ENCODE measurements at places on chromosomes 11 and 22. TPM values are rescaled to one million over a fixed set of nuclear protein-coding genes. Genes with fewer than 3 reads are reported as not detected.
A peak's percentile ranks its signal among the peaks of the same experiment; 100 is the strongest.

DNA sequence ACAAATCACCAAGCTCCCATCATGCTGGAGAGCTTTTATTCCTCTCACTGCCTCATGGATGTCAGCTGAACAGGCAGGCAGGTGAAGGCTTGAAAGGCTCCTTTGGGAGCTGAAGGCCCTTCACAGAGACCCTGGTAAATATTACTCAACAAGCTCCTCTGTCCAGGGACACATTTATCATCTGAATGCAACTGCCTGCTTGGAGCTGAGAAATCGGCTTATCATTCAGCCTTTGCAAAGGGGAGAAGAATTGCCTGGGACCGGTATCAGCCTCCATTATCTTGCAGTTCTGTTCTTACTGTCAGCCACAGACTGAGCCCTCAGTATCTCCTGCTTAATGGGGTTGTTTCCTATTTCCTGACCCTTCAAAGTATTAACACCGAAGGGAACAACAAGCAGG lies 113.8 kb upstream of the PITPNB start:
- no peak for DNase-seq

Gene ZNF280B
- polyA plus RNA-seq: 6.0 TPM

Gene GAS2
- 23.2 TPM for polyA plus RNA-seq

- DNase-seq: no peak
Observed at GRCh38 chr22:42172773-42173172, 42.2 kb upstream of the CYP2D6 start.

Gene GTSE1
- polyA plus RNA-seq: 18.2 TPM

- no peak for DNase-seq
Observed at GRCh38 chr11:64323373-64323772, 5.5 kb downstream of the PRDX5 start.

Gene APOL5
- 1.4 TPM for polyA plus RNA-seq

DNA sequence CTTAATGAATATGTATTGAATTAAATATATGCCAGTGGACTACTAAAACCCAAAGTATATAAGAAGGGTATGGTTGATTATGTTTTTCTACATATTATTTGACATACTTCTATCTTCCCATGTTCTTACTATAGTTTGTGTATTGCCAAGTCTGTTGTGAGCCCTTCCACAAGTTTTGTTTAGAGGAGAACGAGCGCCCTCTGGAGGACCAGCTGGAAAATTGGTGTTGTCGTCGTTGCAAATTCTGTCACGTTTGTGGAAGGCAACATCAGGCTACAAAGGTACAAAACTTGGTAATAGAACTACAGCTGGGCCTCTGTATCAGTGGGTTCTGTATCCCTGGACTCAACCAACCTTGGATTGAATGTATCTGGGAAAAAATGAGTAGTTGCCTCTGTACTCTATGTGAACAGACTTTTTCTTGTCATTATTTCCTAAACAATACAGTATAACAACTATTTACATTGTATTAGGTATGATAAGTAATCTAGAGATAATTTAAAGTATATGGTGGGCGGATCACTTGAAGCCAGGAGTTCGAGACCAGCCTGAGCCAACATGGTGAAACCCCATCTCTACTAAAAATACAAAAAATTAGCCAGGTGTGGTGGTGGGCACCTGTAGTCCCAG lies 38.7 kb upstream of the TTC36 start:
- peak; percentile 84 for DNase-seq

- no peak for DNase-seq
Observed at GRCh38 chr22:23351321-23351720, 171.0 kb downstream of the BCR start.

DNA sequence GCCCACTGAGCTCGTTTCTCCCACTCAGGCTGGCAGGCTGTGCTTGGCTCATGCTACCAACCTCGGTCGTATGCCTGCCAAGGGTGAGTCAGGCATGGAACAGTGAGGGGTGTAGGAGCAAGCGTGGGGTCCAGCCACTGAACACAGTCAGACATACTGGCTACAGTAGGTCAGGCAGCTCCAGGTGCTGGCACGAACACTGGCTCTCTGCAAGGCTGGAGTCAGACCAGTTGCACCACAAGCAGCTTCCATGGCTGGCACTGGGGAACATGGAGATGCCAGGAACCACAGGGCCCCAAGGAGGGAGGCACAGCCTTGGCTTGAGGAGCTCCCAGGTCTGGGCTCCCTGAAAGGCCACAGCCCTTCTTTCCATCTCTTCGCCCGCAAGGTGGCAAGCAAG lies 410.7 kb upstream of the KIRREL3 start:
- DNase-seq: no peak

DNA sequence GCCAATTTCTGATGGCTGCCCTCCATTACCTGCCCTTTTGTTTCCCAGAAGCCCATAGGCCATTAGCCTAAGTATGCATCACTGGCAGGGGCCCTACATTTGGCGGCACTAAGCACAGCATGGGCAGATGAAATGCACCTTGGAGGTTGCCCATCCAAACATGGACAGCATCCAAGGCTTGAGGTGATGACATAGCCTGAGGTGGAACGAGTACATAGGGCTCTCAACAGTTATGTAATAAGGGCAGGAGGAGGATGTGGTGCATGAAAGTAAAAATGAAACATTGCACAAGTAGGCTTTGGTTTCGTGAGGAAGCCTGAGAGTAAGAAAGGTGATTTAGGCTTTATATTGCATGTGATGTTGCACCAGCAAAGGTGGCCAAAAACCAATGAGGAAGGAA lies 148.1 kb downstream of the FAM76B start:
- DNase-seq: no peak

Gene SEPTIN5
- polyA plus RNA-seq: 96.1 TPM

DNA sequence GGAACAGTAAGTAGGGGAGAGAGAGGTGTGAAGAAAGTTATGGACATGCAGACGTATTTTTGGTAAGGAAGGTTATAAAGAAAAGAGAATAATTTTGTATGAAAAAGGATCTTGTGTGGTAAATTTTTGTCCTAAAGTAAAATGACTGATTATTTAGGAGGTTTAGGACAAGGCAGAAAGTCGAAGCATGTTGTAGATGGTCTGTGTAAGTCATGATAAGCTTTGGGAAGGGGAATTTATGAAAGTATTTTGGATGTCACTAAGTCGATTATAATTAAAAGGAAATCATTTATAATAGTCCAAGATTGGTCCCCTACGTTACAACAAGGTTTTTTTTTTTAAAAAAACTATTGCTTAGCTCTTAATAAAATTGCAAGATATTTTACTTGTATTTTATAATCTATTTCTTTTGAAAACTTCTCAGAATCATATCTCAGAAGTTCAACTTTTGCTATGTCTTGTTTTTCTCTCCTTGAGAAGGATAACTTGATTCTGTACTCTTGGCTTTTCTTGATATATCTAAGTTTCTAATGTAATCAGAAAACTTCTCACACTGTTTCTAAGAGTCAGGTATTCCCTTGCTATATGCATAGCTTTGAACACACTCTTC lies 10.9 kb upstream of the CABP2 start:
- no peak for DNase-seq

- no peak for DNase-seq
Observed at GRCh38 chr11:7581021-7581590, 67.3 kb downstream of the PPFIBP2 start.

GRCh38 chr11:72039856-72040401 lies 40.4 kb downstream of the NUMA1 start:
- peak; percentile 21 for DNase-seq

GRCh38 chr11:1041149-1041467 lies 4.6 kb upstream of the MUC6 start:
- DNase-seq: no peak

GRCh38 chr22:46801826-46802607 lies 39.6 kb downstream of the TBC1D22A start:
- DNase-seq: no peak

Gene TREH
- not detected for polyA plus RNA-seq

Gene DBX1
- polyA plus RNA-seq: 24.5 TPM

DNA sequence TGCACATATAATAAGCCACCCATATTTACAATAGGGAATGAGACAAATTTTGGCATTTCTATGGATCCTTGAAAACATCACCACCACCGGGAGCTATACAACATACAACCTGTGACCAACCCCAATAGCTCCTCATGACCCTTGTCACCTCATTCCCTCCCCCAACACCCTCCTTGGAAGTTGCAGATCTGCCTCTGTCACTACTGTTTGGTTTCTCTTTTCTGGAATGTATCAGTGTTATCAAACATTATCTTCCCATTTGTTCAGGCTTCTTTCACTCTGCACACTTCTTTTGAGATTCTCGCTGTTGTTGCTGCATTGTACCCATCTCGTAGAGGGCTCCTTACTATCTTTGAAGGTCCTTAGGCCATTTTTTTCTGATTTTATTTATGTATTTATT lies 75.6 kb downstream of the ZNF280B start:
- no peak for DNase-seq

DNA sequence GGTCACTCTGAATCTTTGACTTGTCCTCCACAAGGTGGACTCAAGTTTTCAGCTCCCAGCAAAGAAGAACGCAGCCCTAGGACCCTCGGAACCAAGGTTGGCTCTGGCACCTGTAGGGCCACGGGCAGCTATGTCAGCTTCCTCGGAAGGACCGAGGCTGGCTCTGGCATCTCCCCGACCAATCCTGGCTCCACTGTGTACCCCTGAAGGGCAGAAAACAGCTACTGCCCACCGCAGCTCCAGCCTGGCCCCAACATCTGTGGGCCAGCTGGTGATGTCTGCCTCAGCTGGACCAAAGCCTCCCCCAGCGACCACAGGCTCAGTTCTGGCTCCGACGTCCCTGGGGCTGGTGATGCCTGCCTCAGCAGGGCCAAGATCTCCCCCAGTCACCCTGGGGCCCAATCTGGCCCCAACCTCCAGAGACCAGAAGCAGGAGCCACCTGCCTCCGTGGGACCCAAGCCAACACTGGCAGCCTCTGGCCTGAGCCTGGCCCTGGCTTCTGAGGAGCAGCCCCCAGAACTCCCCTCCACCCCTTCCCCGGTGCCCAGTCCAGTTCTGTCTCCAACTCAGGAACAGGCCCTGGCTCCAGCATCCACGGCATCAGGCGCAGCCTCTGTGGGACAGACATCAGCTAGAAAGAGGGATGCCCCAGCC lies 2.2 kb downstream of the INPP5J start:
- DNase-seq: no peak

Gene SSTR3
- polyA plus RNA-seq: 0.05 TPM

Gene GLYAT
- 0.77 TPM for polyA plus RNA-seq

GRCh38 chr22:28348613-28349609 lies 330.7 kb downstream of the TTC28 start:
- no peak for DNase-seq

Gene TSGA10IP
- polyA plus RNA-seq: not detected

Gene SPDYC
- polyA plus RNA-seq: 0.17 TPM

Gene MPZL2
- polyA plus RNA-seq: 1.2 TPM

DNA sequence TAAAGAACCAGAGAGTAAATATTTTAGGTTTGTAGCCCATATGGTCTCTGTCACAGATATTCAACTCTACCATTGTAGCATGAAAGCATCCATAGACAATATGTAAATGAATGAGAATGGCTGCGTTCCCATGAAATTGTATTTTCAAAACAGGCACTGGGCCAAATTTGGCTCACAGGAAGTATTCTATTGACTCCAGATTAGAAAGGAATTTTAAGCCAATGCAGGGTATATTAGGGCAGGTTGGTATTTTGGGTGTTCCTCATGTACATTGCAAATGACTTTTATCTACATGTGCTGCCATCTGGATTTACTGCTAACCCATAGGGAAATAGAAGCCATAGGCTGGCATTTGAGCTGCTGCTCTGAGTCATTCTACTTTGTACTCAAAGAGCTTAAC lies 35.1 kb upstream of the PDGFD start:
- no peak for DNase-seq

DNA sequence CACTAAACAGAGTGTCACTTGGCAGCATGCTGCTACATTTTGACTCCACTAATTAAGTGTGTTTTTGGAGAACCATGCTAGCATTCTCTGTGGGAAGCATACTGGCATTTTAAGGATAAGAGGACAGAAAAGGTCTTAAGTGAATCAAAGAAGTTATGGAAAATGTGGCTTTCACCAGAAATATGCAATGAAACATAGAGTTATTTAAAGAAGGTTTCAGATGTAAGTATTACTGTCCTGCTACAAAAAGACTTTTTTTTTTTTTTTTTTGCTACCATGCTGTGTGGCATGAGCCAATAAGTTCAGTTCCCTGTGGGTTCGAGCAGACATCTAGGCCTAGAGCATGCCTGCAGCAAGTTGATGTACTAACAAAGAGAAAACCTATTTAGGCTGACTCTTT lies 187.6 kb downstream of the MSANTD4 start:
- no peak for DNase-seq

Gene GLYATL1
- not detected for polyA plus RNA-seq

- no peak for DNase-seq
Observed at GRCh38 chr11:36235750-36236149, 53.5 kb downstream of the COMMD9 start.

Gene CST6
- polyA plus RNA-seq: not detected

DNA sequence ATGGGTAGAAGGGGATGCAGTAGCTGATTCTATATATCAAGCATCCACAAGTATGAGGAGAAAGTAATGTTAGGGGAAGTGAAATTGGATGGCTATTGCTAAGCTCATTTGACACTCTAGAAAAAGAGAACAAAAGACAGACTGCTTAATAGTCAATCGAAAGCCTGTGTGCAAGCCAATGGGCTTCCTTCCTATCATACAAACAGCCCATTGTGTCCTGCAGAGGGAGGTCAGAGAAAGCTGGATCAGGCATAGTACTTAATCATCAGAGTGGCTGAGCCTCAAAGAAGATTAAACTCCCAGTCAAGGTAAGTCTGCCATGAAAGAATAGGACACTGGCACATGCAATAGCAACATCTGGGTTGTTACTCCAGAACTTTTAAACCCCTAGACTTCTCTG lies 50.9 kb upstream of the PGR start:
- no peak for DNase-seq

Gene OR10A2
- polyA plus RNA-seq: 0.06 TPM

DNA sequence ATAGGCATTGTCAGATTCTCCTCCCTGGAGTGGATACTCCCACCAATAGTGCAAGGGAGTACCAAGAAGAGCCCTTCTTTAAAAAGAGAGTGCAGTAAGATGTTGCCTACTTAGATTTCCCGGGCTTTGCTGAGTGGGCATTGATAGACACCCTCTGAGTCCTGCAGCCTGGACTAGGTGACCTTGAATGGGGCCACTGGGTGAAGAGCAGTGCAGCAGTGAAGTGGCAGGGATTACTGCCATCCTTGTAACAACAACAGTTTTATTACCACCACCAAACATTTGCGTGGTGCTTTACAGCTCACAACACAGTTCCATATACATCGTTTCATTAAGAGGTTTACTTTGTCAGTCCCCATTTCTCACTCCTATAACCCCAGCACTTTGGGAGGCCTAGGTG lies 59.4 kb downstream of the MICAL2 start:
- no peak for DNase-seq

Gene OR5A1
- polyA plus RNA-seq: not detected

DNA sequence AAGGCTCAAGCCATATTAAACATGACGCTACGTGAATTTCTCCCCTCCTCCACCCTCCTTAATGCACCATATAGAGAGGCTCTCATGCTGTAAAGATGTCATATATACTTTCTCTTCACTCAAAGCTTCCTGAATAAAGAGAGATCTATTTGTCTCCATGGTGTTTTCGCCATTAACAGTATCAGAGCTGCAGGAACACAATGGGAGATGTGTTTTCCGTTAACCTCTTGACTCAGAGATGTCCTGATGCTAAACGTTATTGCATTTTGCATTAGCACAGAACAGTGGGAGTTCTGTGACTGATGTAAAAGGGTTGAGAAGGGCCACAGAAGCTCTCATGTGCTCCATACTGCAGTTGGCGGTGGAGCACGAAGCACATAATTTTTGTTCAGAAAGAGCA lies 25.7 kb upstream of the BLID start:
- DNase-seq: no peak

GRCh38 chr11:112470355-112470754 lies 209.7 kb upstream of the PLET1 start:
- no peak for DNase-seq

GRCh38 chr22:42766860-42767259 lies 46.2 kb upstream of the A4GALT start:
- DNase-seq: no peak

GRCh38 chr11:3849297-3849874 lies 6.1 kb upstream of the STIM1 start:
- peak; percentile 42 for DNase-seq

Measured in muscle of arm (tissue), 14 donors.